ENCODE measurements at places on chromosomes 5 and 9. TPM values are rescaled to one million over a fixed set of nuclear protein-coding genes. Genes with fewer than 3 reads are reported as not detected.

The PCDHGB7 gene
- polyA plus RNA-seq: 5.6 TPM

The CHSY3 gene
- 0.64 TPM for polyA plus RNA-seq

The PLPP7 gene
- 129 TPM for polyA plus RNA-seq

The BSPRY gene
- polyA plus RNA-seq: 0.44 TPM

The SH3RF2 gene
- polyA plus RNA-seq: 32.9 TPM

The PRSS3 gene
- 0.07 TPM for polyA plus RNA-seq

The ADAMTS16 gene
- polyA plus RNA-seq: not detected

The LECT2 gene
- not detected for polyA plus RNA-seq

The IRX2 gene
- 1.4 TPM for polyA plus RNA-seq

- DNase-seq: no peak
Measured at GRCh38 chr9:129318121-129319075, 140.3 kb upstream of the IER5L start.

- DNase-seq: no peak
Measured at GRCh38 chr5:75614176-75614575, 2.9 kb downstream of the ANKDD1B start.

DNA sequence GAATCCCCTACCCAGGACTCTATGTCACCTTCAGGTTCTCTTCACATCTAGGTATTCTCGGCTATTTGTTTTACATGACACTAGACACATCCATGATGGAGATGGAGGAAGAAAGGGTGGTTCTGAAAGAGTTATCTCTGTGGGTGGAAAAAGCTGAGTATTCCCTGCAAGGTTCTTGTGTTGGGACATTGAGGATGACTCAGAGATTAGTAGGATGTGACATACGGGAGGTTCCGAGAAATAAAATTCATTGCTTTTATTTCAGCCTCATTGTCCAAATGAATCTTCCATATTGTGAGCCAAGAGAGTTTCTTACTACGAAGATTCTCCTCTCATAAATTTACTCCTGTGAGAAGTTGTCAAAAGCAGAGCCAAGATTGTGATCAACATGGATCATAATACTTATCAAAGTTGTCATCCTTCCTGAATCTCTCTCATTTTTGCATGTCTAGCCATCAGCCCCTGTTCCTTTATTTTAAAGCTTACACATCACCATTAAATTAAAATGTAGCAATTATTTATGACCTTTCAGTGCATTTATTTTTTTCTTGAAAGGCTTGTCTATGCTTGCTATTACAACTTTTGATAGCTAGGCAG is 370.0 kb downstream of the PSAT1 start:
- DNase-seq: no peak

DNA sequence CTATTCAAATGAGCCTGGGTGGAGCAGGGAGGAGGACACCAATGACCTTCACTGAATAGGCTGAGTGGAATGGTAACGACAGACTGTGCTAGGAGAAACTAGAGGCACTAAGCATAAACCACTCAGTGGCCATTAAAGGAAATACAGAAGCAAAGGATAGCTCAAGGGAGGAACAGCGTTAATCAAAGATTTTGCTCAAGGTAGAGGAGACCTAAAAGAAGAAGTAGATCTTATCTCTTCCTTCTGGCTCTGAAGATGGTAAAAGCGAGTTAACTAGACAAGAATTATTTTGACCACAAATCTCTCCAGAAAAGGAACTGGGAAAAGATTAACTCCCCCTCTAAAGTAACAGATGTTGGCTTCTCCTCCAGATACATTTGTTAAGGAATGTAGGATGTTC is 299.6 kb downstream of the EPB41L4A start:
- no peak for DNase-seq

DNA sequence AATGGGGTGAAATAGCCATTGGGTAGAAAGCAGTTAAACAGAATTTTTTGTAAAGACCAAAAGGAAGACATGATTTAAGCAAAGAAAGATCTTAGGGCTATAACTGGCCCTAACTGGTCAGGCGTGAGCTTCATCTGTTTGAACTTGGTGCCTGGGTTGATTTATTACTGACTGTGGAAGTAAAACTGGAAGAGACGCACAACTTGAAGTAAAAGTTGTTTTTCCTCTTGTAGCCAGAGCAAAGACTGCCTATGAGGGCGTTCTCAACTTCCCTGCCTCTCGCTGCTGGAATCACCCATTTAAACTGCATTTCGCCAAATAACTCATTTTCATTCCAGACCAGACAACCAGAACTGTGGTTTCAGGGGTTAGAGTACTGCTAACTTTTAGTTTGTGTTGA is 1.5 kb downstream of the THBS4 start:
- DNase-seq: no peak

GRCh38 chr5:88860501-88860900 is 22.5 kb downstream of the MEF2C start:
- DNase-seq: no peak

DNA sequence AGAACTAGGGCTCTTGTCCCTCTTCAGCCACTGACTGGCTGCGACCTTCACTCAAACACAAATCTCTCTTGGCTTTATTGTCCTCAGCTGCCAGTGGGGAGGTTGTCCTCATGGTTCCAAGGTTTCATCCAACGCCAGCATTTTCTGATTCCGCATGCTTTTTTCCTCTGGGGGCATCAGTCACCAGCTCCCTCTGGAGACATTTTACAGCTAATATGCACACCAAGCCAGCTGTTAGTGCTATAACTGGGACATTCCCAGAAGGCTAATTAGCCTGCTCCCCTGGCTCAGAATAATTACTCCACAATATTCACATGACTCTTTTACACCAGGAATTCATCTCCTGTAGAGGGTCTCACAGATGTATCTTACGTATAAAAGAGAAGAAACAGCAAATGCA is 193.6 kb upstream of the ANKRD55 start:
- DNase-seq: no peak

- no peak for DNase-seq
Measured at GRCh38 chr5:59532979-59533729, 360.4 kb downstream of the PDE4D start.

- DNase-seq: no peak
Measured at GRCh38 chr5:73284220-73284795, 111.3 kb downstream of the TMEM174 start.

DNA sequence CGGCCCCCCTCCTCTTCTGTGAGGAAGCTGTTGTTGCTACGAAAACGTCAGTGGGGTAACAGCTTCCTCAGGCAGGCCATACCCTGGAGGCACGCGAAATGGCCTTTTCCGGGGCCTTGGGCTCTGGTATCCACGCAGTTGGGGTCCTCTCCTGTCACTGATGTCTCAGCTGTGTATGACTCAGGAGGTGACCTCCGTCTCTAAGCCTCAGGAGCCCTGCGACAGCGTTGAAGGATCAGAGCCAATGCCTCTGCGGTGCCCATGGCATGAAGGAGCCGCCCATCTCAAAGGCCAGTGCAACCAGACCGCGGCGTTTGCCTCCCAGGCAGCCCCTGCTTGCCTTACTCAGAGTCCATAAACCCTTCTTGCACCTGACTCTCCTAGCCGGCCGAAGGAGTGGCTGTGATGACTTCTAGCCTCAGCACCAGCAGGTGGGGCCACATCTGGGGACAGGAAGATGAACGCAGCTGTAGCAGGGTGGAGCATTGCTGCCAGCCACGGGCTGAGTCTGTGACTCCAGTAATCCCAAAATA is 1.0 kb upstream of the MXD3 start:
- no peak for DNase-seq

GRCh38 chr5:75457691-75458090 is 53.7 kb downstream of the CERT1 start:
- DNase-seq: no peak

DNA sequence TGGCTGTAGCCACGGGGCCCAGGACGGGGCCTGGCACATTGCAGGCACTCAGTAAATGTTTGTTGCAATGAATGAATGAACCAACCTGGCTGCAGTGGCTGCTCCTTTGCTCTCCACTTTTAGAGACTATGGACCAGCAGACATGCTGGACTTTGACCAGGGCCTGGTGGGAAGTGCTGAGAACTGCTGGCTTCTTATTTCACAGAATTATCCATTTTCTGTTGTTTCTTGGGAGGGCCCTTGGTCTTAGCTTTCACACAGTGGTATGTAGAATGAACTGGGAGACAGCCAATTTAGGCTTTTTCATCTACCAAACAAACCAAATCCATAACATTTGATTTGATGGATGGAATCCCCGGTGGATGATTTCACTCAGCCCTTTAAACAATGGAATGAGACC is 78.0 kb upstream of the LHFPL2 start:
- DNase-seq: no peak

- DNase-seq: no peak
Measured at GRCh38 chr5:14708551-14708950, 44.0 kb downstream of the OTULIN start.

GRCh38 chr9:98359569-98359968 is 104.1 kb upstream of the TBC1D2 start:
- no peak for DNase-seq

- DNase-seq: no peak
Measured at GRCh38 chr5:67432606-67433005, 236.0 kb upstream of the CD180 start.

- peak; percentile 24 for DNase-seq
Measured at GRCh38 chr9:89080193-89080592, 88.9 kb downstream of the S1PR3 start.

GRCh38 chr9:77015327-77016048 is 4.0 kb upstream of the FOXB2 start:
- no peak for DNase-seq

GRCh38 chr9:26243726-26244125 is 565.5 kb upstream of the TUSC1 start:
- DNase-seq: no peak

DNA sequence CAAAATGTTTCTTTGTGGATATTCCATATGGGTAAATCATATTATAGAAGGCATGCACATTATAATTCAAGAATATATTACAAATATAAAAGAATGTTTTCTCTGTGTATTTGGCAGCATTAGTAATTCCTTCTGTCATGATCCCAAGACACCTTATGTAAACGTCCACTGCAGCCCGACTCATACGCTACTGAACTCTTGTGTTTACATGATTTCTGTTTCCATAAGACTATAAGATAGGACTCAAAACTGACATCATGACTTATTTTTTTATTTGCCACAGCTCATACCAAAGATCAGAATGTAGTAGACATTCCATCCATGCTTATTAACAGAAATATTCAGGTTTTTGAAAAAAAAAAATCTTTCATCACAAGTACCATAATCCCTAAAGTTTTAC is 234.1 kb downstream of the AP3B1 start:
- DNase-seq: no peak

GRCh38 chr5:25688156-25688555 is 1043.4 kb upstream of the CDH10 start:
- no peak for DNase-seq

DNA sequence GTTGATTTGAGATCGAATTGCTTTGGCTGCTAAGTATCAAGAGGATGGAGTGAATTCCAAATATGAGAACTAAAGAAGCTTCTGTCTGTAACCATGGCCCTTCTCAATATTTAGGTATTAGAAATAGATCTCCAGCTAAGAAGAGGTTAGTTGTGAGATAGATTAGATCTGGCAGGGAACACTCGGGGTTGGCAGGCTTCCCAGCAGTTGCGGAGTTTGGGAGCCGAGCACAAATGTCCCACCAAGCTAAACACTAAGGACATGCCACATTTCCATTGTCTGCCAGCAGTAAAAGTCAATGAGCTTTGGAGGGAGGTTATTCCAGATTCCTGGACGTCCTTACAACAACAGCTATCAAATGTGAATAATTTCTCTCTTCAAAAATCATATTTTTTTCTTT is 85.8 kb downstream of the TAF11L14 start:
- no peak for DNase-seq

DNA sequence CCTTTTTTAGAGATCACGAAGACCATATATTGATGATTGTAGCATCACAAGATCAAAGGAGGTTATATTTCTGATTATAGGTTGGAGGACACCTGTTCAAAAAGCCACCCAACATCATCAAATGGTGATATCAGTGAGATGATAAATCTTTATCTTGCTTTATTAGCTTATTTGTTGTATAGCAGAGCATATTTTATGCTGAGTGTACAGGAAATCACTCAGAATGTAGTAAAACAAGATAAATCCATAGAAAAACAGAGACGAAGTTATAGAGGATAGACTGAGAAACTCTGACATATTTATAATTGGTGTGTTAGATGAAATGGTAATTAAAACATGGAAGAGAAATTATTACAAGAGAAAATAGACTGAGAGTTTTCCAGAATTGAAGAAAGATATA is 69.8 kb upstream of the DMAC1 start:
- no peak for DNase-seq
